Neural progenitor cell (in vitro differentiated cells): ENCODE measurements at places on chromosomes 4 and X. TPM values are rescaled to one million over a fixed set of nuclear protein-coding genes. Genes with fewer than 3 reads are reported as not detected.

DNA sequence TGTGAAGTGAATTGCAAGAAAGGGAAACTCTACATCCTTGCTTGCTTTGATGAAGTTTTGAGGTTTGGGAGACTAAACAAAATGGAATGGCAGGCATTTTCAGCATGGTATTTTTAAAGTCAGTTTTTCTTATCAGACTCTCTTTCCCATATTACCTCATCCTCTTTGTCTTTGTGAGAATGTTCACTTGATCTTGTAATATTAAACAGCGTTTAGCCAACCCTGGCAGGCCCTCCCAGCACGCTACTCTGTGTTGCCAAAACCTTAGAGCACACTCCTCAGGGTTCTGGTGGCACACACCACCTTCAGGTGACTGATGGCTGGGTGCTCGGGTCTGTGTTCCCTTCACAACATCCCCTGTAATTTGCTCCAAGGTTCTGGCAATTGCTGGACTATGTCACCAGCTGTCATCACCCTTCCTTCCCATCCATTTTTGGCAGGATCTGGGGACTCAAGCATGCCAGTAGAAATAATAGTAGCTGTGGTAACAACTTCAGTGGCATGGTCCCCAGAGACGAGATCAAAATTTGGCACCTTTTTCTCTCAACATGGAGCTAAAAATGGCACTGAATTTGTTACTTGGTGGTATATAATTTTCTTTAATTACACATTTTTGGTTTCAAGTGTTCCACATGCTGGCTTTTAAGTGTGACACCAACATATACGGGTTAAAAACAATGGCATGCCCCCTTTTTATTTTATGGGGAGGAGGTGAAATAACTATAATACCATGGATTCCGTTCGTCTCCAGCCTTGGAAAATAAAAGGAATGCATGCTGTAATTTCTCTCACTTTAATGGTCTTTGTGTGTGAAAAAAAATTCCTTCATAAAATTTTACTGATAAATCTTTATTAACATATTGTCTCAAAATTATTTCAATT is 273.1 kb downstream of the DCTD start:
- H3K27ac ChIP-seq: no peak overlapping the region
- H3K4me3 ChIP-seq: no peak overlapping the region
- no peaks in the 10 kb centered on the region for H3K27me3 ChIP-seq
- no peaks in the 10 kb centered on the region for H3K4me1 ChIP-seq
- H3K36me3 ChIP-seq: peaks cover 8% of the 10 kb centered on the region

DNA sequence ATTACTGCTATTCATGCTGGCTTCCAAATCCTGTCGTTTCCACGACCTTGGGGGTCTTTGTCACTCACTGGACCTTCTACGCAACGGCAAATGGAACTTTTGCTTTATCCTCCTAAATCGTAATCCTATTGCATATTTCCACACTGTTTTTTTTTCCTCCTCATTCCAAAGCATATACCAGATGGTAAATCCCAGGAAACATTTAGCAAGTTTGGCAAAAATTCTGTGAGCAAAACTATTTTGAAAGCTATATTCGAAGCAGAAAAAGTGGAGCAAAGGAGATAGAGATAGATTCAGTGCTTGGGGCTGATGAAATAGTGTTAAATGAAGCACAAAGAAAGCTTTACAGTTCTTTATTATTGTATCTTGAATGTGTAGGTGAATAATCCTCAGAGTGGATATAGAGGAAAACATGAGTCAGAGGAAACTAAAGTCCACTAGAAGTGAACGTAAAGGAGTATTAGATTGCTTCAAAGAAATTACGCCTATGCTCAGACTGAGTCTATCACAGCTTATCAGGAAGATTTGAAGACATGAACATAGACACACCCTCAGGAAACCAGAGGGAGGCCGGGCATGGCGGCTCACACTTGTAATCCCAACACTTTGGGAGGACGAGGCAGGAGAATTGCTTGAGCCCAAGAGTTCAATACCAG is 50.2 kb upstream of the FAM9A start:
- H3K4me1 ChIP-seq: no peaks in the 10 kb centered on the region
- H3K36me3 ChIP-seq: no peaks in the 10 kb centered on the region
- H3K27ac ChIP-seq: no peak overlapping the region
- no peaks in the 10 kb centered on the region for H3K27me3 ChIP-seq
- DNase-seq: no peak

DNA sequence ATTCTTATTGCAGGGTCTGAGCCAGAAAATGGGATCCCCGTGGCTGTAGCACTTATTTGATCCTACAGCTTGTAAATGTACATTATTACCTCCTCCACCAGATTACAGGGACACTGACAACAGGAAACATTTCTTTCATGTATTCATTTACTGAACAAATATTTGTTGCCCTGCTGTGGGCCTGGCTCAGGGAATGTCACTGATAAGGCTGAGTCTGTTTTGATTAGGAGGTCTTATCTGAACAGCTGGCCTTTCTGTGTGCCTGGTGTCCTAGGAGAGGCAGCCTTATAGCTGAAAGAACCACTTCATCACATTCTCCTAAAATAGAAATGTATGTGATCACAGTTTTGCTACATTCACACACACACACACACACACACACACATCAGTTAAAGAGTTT is 45.5 kb upstream of the PROM1 start:
- H3K36me3 ChIP-seq: no peaks in the 10 kb centered on the region
- peaks cover 6% of the 10 kb centered on the region for H3K4me1 ChIP-seq
- H3K27ac ChIP-seq: no peak overlapping the region

- no peak overlapping the region for H3K27ac ChIP-seq
- peaks cover 33% of the 10 kb centered on the region for H3K27me3 ChIP-seq
- DNase-seq: peak; percentile 20
- H3K36me3 ChIP-seq: no peaks in the 10 kb centered on the region
- H3K4me1 ChIP-seq: peaks cover 5% of the 10 kb centered on the region
Measured at GRCh38 chrX:17376431-17377077, 1.6 kb downstream of the NHS start.

DNA sequence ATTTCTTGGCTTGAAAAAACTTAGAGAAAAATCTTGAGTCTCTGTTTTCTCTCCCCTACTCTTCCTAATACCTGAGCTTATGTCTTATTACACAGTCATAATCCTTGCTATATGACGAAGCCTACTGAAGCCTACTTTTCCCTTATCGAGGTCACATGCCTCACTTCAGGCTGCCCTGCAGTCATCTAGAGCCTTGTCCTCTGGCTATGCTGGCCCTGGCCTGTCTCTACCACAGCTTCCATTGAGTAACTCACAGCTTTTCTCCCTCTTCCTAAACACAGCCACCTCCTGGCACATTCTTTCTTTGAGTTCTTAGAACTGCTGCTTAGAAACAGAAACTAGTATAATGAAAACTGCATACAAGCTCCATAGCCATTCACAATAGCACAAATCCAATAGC is 1698.3 kb downstream of the STIM2 start:
- no peak overlapping the region for H3K27ac ChIP-seq
- no peak overlapping the region for H3K4me3 ChIP-seq
- H3K4me1 ChIP-seq: no peaks in the 10 kb centered on the region
- no peaks in the 10 kb centered on the region for H3K36me3 ChIP-seq
- peak; percentile 3 for DNase-seq

DNA sequence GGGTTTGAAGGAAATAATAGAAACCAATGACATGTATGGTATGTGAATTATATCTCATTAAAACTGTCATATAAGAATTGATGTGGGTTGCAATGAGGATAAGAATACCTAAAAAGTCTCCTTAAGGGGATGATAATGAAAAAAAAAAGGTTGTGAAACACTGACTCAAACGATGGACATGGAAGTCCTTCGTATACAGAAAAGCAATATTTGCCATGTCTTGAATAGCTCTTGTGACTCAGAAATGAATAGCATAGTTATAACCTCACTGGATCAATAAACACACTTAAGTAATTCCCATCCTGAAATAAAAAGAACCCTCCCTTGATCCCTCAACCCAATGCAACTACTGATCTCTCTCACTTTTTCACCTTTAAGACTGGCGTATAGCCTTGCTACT is 89.7 kb downstream of the OPHN1 start:
- H3K4me1 ChIP-seq: no peaks in the 10 kb centered on the region
- H3K4me3 ChIP-seq: no peak overlapping the region
- no peak for DNase-seq
- no peaks in the 10 kb centered on the region for H3K27me3 ChIP-seq

- no peak overlapping the region for H3K27ac ChIP-seq
- no peak overlapping the region for H3K4me3 ChIP-seq
- H3K4me1 ChIP-seq: no peaks in the 10 kb centered on the region
- H3K36me3 ChIP-seq: no peaks in the 10 kb centered on the region
Measured at GRCh38 chr4:79996851-79997250, 76.2 kb downstream of the ANTXR2 start.

DNA sequence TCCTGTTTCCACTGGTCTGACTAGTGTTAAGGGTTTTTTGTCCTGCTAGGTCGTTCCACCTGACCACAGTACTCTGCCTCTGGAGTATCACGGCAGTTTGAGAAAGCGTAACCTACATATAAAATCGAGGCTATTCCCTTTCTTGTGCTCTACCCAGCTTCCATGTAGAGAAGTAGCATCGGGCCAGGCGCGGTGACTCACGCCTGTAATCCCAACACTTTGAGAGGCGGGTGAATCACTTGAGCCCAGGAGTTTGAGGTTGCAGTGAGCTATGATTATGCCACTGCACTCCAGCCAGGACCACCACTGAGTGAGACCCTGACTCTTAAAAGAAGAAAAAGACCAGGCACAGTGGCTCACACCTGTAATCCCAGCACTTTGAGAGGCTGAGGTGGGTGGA is 7.5 kb downstream of the PPEF1 start:
- no peak overlapping the region for H3K4me3 ChIP-seq
- H3K27me3 ChIP-seq: no peaks in the 10 kb centered on the region
- H3K27ac ChIP-seq: no peak overlapping the region

GRCh38 chr4:182205306-182205705 is 37.9 kb upstream of the TENM3 start:
- H3K27ac ChIP-seq: no peak overlapping the region
- no peak for DNase-seq
- peaks cover 36% of the 10 kb centered on the region for H3K4me1 ChIP-seq
- no peak overlapping the region for H3K4me3 ChIP-seq
- H3K36me3 ChIP-seq: no peaks in the 10 kb centered on the region
- H3K27me3 ChIP-seq: no peaks in the 10 kb centered on the region

DNA sequence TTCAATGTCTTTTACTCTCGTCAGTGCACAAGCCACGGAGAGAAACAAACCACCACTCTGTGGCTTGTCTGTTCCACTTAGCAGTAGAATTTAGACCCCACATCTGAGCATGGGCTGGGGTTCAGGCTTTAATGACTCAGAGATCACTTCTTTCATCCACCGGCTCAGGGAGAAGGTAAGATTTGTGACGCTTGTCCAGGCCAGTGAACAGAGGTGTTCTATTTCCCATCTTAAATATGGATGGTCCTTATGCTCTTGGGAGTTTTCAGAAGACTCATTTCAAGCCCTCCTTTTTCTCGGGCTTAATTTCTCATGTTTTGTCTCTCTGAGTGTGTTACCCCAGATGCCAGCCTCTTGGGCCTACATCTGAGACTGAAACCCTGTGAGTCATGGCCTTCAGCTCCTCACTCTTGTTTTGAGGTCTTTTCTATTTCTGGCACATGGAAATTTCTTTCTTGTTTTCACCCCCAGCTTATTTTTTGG is 127.4 kb upstream of the SFRP2 start:
- no peak overlapping the region for H3K4me3 ChIP-seq
- no peaks in the 10 kb centered on the region for H3K36me3 ChIP-seq

- no peak for DNase-seq
- H3K27ac ChIP-seq: no peak overlapping the region
- H3K4me1 ChIP-seq: no peaks in the 10 kb centered on the region
- H3K27me3 ChIP-seq: no peaks in the 10 kb centered on the region
Measured at GRCh38 chr4:163217505-163217904, 50.8 kb upstream of the NAF1 start.

DNA sequence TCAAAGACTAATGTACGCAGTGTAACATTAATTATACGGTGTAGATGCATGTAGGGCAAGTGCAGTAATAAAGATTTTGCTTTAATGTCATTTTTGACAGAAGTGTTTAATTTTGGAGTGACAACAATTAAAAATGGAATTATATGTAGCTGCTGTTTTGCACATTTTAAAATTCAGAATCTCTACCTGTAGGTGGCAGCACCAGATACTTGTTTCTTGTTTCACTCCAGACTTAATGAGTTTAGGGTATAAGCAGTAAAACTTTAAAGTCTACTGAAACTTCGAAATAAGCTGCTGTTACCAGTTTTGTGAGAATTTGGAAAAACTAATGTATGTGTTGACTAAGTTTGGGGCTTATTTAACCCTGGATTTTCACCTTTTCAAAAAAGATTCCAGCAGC is 144.9 kb downstream of the POLA1 start:
- H3K4me1 ChIP-seq: no peaks in the 10 kb centered on the region
- no peaks in the 10 kb centered on the region for H3K36me3 ChIP-seq
- no peaks in the 10 kb centered on the region for H3K27me3 ChIP-seq

DNA sequence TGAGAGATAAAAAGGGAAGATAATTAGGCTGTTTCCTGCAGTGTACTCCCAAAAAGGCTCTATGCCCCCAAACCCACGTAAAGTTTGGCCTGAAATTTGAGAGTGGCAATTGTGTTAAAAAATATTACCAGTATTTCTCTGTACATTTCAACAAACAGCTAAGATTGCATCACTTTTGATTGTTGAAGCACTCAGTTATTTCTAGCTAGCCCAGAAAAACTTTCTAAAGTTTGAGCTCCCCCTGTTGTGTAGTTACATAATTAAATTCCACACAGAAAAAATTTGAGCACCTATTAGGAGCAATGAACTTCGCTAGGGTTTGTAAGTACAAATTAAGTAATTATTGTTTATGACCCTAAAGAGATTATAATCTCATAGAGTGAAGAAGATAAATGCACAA is 109.4 kb downstream of the DLG3 start:
- DNase-seq: no peak
- H3K27me3 ChIP-seq: no peaks in the 10 kb centered on the region
- no peaks in the 10 kb centered on the region for H3K36me3 ChIP-seq
- H3K4me3 ChIP-seq: no peak overlapping the region

- no peaks in the 10 kb centered on the region for H3K27me3 ChIP-seq
- H3K36me3 ChIP-seq: no peaks in the 10 kb centered on the region
- no peaks in the 10 kb centered on the region for H3K4me1 ChIP-seq
- no peak for DNase-seq
- no peak overlapping the region for H3K4me3 ChIP-seq
Measured at GRCh38 chr4:162891788-162892707, 274.6 kb downstream of the NAF1 start.

DNA sequence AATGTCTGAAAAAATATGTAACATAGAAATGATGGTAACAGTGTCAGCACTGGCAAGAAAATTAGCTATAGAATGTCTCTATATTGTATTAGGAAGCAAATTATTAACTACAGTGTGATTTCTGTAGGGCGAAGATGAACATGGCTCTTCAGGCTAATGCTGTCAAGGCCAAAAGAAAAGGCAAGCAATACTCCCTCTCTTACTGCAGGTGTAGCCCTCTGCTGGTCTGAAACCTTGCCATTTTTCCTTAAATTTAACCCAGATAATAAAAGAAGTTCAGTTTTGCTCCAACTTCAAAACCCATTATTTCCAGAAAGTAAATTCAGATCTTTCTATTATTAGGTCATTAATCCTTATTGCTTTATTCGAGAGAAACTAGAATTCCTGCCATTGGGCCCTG is 215.9 kb downstream of the LRBA start:
- no peaks in the 10 kb centered on the region for H3K27me3 ChIP-seq
- H3K27ac ChIP-seq: no peak overlapping the region
- no peaks in the 10 kb centered on the region for H3K36me3 ChIP-seq

- DNase-seq: no peak
- no peaks in the 10 kb centered on the region for H3K27me3 ChIP-seq
- no peak overlapping the region for H3K4me3 ChIP-seq
- no peaks in the 10 kb centered on the region for H3K4me1 ChIP-seq
- no peak overlapping the region for H3K27ac ChIP-seq
Measured at GRCh38 chrX:135009057-135009610, 13.2 kb downstream of the RTL8B start.

Gene HSFX1
- total RNA-seq: 0.06 and 0.59 TPM in 2 replicates

Gene COL4A5
- 104 and 115 TPM in 2 replicates for total RNA-seq

Gene MBTPS2
- total RNA-seq: 5.2 and 8.4 TPM in 2 replicates

Gene IL3RA
- not detected in 2 replicates for total RNA-seq

Gene KDR
- total RNA-seq: 2.4 and 2.7 TPM in 2 replicates

Gene NR0B1
- total RNA-seq: not detected in 2 replicates

Gene PAGE2B
- not detected in 2 replicates for total RNA-seq
